Left cardiac atrium (tissue), 4 donors: ENCODE measurements at places on chromosomes 11 and 22. TPM values are rescaled to one million over a fixed set of nuclear protein-coding genes. Genes with fewer than 3 reads are reported as not detected.

DNA sequence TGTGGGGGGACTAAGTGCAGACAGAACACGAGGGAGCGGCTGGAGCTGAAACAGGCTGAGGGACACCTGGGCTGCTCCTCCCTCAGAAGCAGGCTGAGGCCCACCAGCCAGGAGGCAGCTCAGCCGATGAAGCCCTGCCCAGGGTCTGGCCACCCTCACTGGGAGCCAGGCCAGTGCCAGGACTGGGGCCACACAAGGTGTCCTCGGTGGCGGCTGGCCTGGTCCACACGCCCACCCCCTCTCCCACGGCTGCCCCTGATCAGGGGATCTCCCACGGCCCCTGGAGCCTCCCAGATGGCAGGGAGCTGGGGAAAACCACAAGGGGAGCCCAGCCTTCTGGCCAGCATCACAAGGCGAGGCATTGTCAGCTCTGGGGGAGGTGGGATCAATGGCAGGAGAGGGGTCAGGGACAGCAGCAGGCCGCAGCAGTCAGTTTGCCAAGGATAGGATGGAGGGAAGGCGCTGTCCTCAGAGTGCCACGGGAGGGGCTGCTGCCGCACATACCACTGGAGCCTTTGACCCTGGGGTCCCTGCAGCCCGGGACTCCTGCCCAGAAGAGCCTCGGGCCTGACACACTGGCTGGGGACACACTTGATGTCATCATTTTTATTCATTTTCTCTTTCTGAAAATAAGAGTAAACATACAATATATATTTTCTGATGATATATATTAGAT, 11.7 kb upstream of the RASL10A start:
- peak; percentile 20 for DNase-seq

DNA sequence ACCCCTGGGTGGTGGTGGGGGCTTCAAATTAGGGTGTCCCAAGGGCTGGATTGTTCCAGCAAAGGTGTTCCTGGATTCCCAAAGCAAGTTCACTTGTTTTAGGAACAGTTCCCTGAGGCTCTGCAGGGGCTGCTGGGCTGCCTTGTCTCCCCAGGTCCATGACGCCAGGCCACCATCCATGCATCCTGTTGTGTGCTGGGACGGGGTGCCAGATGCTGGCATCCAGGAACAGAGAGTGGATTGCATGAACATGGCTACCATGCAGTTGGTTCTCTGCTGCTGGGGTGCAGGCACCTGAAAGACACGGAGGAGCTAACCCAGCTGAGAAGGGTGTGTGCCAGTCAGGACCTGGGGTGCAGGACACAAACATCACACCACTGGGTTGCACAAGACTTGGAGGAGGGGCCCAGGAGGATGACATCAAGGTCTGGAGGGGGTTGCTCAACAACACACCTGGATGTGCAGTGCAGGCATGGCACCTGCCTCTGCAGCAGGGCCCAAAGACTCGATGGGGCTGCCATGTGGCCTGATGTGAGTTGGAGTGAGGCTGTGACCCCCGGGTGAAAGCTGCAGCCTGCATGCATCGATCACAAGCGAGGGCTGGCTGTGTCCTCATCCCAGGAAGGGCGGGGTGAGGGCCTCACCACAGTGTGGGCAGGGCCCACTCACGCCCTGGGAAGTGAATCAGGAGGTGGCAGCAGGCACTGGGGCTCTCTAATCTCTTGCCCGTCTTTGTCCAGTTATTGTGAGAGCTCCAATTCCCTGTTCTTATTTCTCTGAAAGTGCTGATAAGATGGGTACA, 74.0 kb upstream of the CLDN5 start:
- DNase-seq: no peak

Gene CNGA4
- not detected for total RNA-seq

- DNase-seq: no peak
These were observed 63.8 kb downstream of the KIF18A start for GRCh38 chr11:28043930-28044709.

DNA sequence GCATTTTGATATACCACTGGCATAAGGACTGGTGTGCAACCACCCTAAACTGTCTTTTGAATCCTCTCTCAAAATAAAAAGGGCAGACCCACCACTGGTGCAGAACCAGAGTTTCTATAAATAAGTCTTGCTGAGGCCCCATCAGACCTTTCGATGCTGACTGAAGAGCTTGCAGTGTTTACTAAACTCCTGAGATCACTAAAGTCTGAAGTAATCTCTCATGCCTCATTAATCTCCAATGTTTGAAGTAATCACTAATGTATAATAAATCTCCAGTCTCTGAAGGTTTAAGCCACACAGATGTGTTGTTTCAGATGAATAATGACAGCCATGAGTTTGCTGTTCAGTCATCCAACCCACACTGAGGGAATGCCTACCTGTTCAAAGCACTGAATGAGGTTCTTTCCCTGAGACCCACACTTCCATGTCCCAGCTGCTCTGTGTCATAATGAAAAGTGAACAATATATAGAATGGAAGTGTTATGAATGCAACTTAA, 50.6 kb upstream of the DEUP1 start:
- no peak for DNase-seq

Gene B4GALNT4
- total RNA-seq: 2.1 TPM

Gene FAT3
- total RNA-seq: 0.77 TPM

Gene MS4A1
- 0.26 TPM for total RNA-seq

Gene KIAA1671
- total RNA-seq: 20.7 TPM

Gene ARHGAP42
- total RNA-seq: 12.8 TPM

Gene POU2AF3
- 0.44 TPM for total RNA-seq
